Cardiac atrium fibroblast (primary cell): ENCODE measurements at places on chromosomes 7 and 10. TPM values are rescaled to one million over a fixed set of nuclear protein-coding genes. Genes with fewer than 3 reads are reported as not detected.

Gene AFAP1L2
- 2.5 and 3.2 TPM in 2 replicates for total RNA-seq

Gene NPY4R
- total RNA-seq = under 0.01 TPM in 1 of 2 replicates, not detected in the other

Gene OR13A1
- not detected in 2 replicates for total RNA-seq

Gene WAC
- total RNA-seq = 44.9 and 45.9 TPM in 2 replicates

Gene HELLS
- 7.8 and 20.9 TPM in 2 replicates for total RNA-seq

Gene PRF1
- not detected in 2 replicates for total RNA-seq

Gene DNA2
- 1.3 and 7.1 TPM in 2 replicates for total RNA-seq

Gene ZCWPW1
- total RNA-seq = 0.72 and 0.81 TPM in 2 replicates

Gene OPN4
- total RNA-seq = not detected in 2 replicates

Gene METTL27
- 2.1 and 4.5 TPM in 2 replicates for total RNA-seq

Gene PHTF2
- 14.6 and 23.2 TPM in 2 replicates for total RNA-seq

Gene FAM25C
- not detected in 2 replicates for total RNA-seq

Gene NME8
- not detected in 2 replicates for total RNA-seq

Gene BICC1
- 81.6 and 121 TPM in 2 replicates for total RNA-seq

Gene OR2AE1
- 0.16 TPM in 1 of 2 replicates, not detected in the other for total RNA-seq

Gene PPP1R3C
- total RNA-seq = 46.4 and 48.4 TPM in 2 replicates

Gene FOXI2
- not detected in 2 replicates for total RNA-seq

Gene HMX3
- not detected in 2 replicates for total RNA-seq

Gene C10orf67
- total RNA-seq = not detected in 2 replicates

Gene TMEM176B
- total RNA-seq = not detected in 2 replicates

Gene GALNT17
- total RNA-seq = 0.65 TPM in 1 of 2 replicates, not detected in the other

Gene LRRC4
- total RNA-seq = under 0.01 and 0.72 TPM in 2 replicates

Gene PRKG1
- 14.7 and 23.5 TPM in 2 replicates for total RNA-seq
